Thoracic aorta (tissue), 2 donors: ENCODE measurements at places on chromosomes 6 and 20. TPM values are rescaled to one million over a fixed set of nuclear protein-coding genes. Genes with fewer than 3 reads are reported as not detected.

GRCh38 chr20:33725607-33726264 is 5.6 kb upstream of the PXMP4 start:
- DNase-seq: no peak
- no peaks in the 10 kb centered on the region for H3K36me3 ChIP-seq
- no peak overlapping the region for H3K4me3 ChIP-seq
- no peaks in the 10 kb centered on the region for H3K27me3 ChIP-seq
- H3K27ac ChIP-seq: no peak overlapping the region

GRCh38 chr6:107695061-107695720 is 128.9 kb downstream of the SCML4 start:
- no peak overlapping the region for H3K27ac ChIP-seq
- no peaks in the 10 kb centered on the region for H3K36me3 ChIP-seq
- H3K27me3 ChIP-seq: no peaks in the 10 kb centered on the region
- H3K4me1 ChIP-seq: no peaks in the 10 kb centered on the region

DNA sequence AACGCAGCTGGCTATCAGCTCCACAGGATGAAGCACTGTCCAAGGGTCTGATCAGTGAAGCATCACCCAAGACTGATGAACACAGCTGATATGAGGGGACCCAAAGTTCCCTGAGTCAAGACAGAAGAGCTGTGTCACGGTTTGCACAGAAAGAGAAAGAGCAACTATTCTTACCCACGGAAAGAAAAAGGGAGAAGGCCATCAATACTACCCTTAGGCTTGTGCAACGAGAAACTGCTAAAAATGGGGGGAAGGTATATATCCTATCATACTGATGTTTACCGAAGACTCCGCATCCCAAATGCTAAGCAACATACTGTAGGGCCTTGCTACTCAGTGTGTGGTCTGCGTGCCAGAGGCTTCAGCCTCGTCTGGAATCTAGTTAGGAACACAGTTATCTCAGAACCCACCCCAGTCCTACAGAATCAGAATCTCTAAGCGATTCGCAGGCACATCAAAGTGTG is 665 bp downstream of the FASTKD5 start:
- peak overlapping the region; percentile 84 for H3K27ac ChIP-seq
- H3K4me3 ChIP-seq: peak overlapping the region; percentile 99
- peaks cover 41% of the 10 kb centered on the region for H3K4me1 ChIP-seq

Gene THBD
- 106 TPM for total RNA-seq

Gene TMX4
- total RNA-seq: 53.5 TPM
